Progenitor cell of endocrine pancreas (in vitro differentiated cells): ENCODE measurements at places on chromosomes 13 and 19. TPM values are rescaled to one million over a fixed set of nuclear protein-coding genes. Genes with fewer than 3 reads are reported as not detected.

ILF3 gene
- 761 and 784 TPM in 2 replicates for total RNA-seq

SOX21 gene
- 44.7 and 61.1 TPM in 2 replicates for total RNA-seq

ASPDH gene
- total RNA-seq = not detected in 2 replicates

PDX1 gene
- 260 and 303 TPM in 2 replicates for total RNA-seq

SLC27A5 gene
- total RNA-seq = 9.4 and 9.9 TPM in 2 replicates

RFPL4AL1 gene
- total RNA-seq = not detected in 2 replicates

MBOAT7 gene
- 91.5 and 99.1 TPM in 2 replicates for total RNA-seq

FPR1 gene
- total RNA-seq = not detected in 2 replicates

SCGB2B2 gene
- total RNA-seq = 0.47 and 0.84 TPM in 2 replicates

ATP8A2 gene
- total RNA-seq = 0.38 and 0.49 TPM in 2 replicates

- peaks cover 4% of the 10 kb centered on the region for H3K27me3 ChIP-seq
- no peak for DNase-seq
- H3K4me3 ChIP-seq = no peak overlapping the region
- H3K4me1 ChIP-seq = no peaks in the 10 kb centered on the region
- no peak overlapping the region for H3K27ac ChIP-seq
Observed at GRCh38 chr19:41344162-41344561, 9.6 kb downstream of the TGFB1 start.

- no peak for DNase-seq
- no peak overlapping the region for H3K4me3 ChIP-seq
- no peak overlapping the region for H3K27ac ChIP-seq
- H3K27me3 ChIP-seq = peaks cover 26% of the 10 kb centered on the region
Observed at GRCh38 chr19:31144075-31144870, 205.0 kb downstream of the TSHZ3 start.

- no peak overlapping the region for H3K27ac ChIP-seq
- no peaks in the 10 kb centered on the region for H3K27me3 ChIP-seq
- H3K4me3 ChIP-seq = no peak overlapping the region
Observed at GRCh38 chr13:97438856-97439595, 5.1 kb downstream of the RAP2A start.

- no peak overlapping the region for H3K27ac ChIP-seq
- H3K4me1 ChIP-seq = peaks cover 5% of the 10 kb centered on the region
- H3K27me3 ChIP-seq = peaks cover 8% of the 10 kb centered on the region
- H3K36me3 ChIP-seq = no peaks in the 10 kb centered on the region
- no peak overlapping the region for H3K4me3 ChIP-seq
Observed at GRCh38 chr13:51286135-51287002, 53.1 kb upstream of the SERPINE3 start.

DNA sequence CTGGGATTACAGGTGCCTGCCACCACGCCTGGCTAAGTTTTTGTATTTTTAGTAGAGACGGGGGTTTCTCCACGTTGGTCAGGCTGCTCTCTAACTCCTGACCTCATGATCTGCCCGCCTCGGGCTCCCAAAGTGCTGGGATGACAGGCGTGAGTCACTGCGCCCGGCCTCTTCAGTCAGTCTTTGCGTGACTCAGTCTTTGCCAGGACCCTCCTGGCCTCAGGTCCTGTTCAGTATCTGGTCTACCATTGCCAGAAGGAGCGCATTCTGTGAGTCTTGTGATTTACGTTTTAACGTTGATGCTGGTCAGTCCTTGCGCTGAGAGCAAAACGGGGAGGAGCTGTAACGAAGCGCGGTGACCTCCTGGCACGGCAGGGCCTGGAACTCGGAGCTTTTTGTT, 7.6 kb upstream of the HMG20B start:
- no peaks in the 10 kb centered on the region for H3K36me3 ChIP-seq
- H3K4me1 ChIP-seq = no peaks in the 10 kb centered on the region
- no peaks in the 10 kb centered on the region for H3K27me3 ChIP-seq
- DNase-seq = no peak

DNA sequence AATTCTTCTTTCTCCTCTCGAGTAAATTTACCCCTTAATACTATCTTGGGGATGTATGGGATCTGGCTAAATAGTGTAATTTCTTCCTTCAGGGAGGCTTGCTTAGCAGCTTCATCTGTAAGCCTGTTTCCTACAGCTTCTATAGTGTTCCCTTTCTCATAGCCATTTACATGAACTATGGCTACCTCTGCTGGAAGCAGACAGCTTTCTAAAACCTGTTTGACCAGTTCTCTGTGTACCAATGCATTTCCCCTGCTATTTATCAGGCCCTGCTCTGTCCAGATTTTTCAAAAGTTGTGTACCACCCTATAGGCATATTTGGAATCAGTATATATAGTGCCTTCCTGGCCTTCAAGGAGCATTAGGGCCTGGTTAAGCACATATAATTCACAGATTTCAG, 113.6 kb upstream of the PCDH9 start:
- H3K4me3 ChIP-seq = no peak overlapping the region
- no peak for DNase-seq
- no peaks in the 10 kb centered on the region for H3K27me3 ChIP-seq
- peaks cover 1% of the 10 kb centered on the region for H3K36me3 ChIP-seq
- H3K4me1 ChIP-seq = peaks cover 9% of the 10 kb centered on the region
- H3K27ac ChIP-seq = peak overlapping the region; percentile 81

DNA sequence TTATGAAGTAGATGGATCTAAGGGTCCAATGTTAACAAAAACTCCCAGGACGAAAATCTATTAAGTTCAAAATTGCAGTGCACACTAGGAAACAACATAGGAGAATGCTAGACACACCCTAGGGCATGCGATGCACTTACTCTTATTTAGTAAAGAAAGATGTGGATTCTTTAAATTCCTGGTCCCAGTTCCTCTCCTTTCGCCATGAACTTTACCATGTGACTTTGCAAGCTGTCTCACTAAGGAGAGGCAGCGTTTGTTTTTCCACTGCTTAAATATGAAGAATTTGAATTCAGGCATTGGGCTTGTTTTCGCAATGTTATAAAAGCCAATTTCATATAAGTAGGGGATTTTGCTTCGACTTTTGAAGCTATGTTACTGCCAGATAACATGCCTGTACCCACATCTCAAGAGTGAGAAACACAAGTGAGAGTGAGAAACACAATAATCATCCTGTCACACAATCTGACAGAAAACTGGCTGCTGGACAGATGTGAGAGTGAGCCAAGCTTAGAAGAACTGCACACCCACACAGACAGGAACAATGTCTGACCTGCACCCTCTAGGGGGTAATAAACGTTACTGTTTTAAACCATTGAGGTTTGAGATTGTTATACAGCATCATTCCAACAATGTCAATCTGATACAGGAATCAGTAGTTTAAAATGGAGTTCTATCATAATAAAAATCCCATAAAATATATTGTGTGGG, 1308.4 kb downstream of the SLITRK5 start:
- DNase-seq = no peak
- H3K27ac ChIP-seq = no peak overlapping the region
- no peaks in the 10 kb centered on the region for H3K4me1 ChIP-seq
- no peak overlapping the region for H3K4me3 ChIP-seq
- no peaks in the 10 kb centered on the region for H3K27me3 ChIP-seq

GRCh38 chr13:108917581-108917980, 288.2 kb downstream of the MYO16 start:
- no peaks in the 10 kb centered on the region for H3K27me3 ChIP-seq
- no peak overlapping the region for H3K4me3 ChIP-seq
- peaks cover 45% of the 10 kb centered on the region for H3K4me1 ChIP-seq
- no peak for DNase-seq

- no peaks in the 10 kb centered on the region for H3K36me3 ChIP-seq
- no peaks in the 10 kb centered on the region for H3K4me1 ChIP-seq
- H3K27me3 ChIP-seq = no peaks in the 10 kb centered on the region
- H3K27ac ChIP-seq = no peak overlapping the region
Observed at GRCh38 chr13:89163096-89163495, 1491.9 kb downstream of the SLITRK5 start.

GRCh38 chr13:72230131-72230530, 363.1 kb upstream of the DACH1 start:
- H3K4me3 ChIP-seq = no peak overlapping the region
- H3K27me3 ChIP-seq = peaks cover 4% of the 10 kb centered on the region
- no peak overlapping the region for H3K27ac ChIP-seq
- no peak for DNase-seq

GRCh38 chr19:11288349-11288748, 7.6 kb upstream of the TSPAN16 start:
- H3K4me3 ChIP-seq = no peak overlapping the region
- H3K27me3 ChIP-seq = peaks cover 3% of the 10 kb centered on the region
- no peak for DNase-seq
- H3K27ac ChIP-seq = no peak overlapping the region

- no peaks in the 10 kb centered on the region for H3K4me1 ChIP-seq
- no peak overlapping the region for H3K4me3 ChIP-seq
- H3K36me3 ChIP-seq = no peaks in the 10 kb centered on the region
- peaks cover 3% of the 10 kb centered on the region for H3K27me3 ChIP-seq
- DNase-seq = no peak
- no peak overlapping the region for H3K27ac ChIP-seq
Observed at GRCh38 chr13:46995874-46996273, 99.0 kb upstream of the HTR2A start.

- H3K27me3 ChIP-seq = no peaks in the 10 kb centered on the region
- peaks cover 80% of the 10 kb centered on the region for H3K36me3 ChIP-seq
- no peak overlapping the region for H3K4me3 ChIP-seq
Observed at GRCh38 chr19:9413240-9413954, 22.0 kb downstream of the ZNF266 start.

- H3K27me3 ChIP-seq = no peaks in the 10 kb centered on the region
- no peak overlapping the region for H3K4me3 ChIP-seq
- H3K4me1 ChIP-seq = peaks cover 2% of the 10 kb centered on the region
- H3K27ac ChIP-seq = no peak overlapping the region
Observed at GRCh38 chr13:113901231-113901630, 37.4 kb upstream of the GAS6 start.

GRCh38 chr13:48437371-48437770, 24.5 kb upstream of the LPAR6 start:
- H3K4me1 ChIP-seq = peaks cover 14% of the 10 kb centered on the region
- H3K27ac ChIP-seq = no peak overlapping the region
- H3K36me3 ChIP-seq = peaks cover 3% of the 10 kb centered on the region
- H3K4me3 ChIP-seq = no peak overlapping the region

DNA sequence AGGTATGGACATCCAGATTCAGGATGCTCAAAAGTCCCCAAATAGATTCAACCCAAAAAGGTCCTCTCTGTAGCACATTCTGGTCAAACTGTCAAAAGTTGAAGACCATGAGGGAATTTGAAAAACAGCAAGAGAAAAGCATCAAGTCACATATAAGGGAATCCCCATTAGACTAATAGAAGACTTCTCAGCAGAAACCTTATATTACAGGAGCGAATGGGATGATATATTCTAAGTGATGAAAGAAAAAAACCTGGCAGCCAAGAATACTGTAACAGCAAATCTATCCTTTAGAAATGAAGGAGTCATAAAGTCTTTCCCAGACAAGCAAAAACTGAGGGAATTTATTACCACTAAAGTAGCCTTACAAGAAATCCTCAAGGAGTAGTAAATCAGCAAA, 29.7 kb downstream of the FXYD5 start:
- no peaks in the 10 kb centered on the region for H3K4me1 ChIP-seq
- DNase-seq = no peak
- no peak overlapping the region for H3K27ac ChIP-seq
- H3K36me3 ChIP-seq = no peaks in the 10 kb centered on the region
- peaks cover 17% of the 10 kb centered on the region for H3K27me3 ChIP-seq

- no peaks in the 10 kb centered on the region for H3K27me3 ChIP-seq
- H3K4me3 ChIP-seq = peak overlapping the region; percentile 88
- peaks cover 4% of the 10 kb centered on the region for H3K36me3 ChIP-seq
- DNase-seq = no peak
- peaks cover 22% of the 10 kb centered on the region for H3K4me1 ChIP-seq
- peak overlapping the region; percentile 94 for H3K27ac ChIP-seq
Observed at GRCh38 chr19:38975861-38976271, 324 bp upstream of the FBXO17 start.

DNA sequence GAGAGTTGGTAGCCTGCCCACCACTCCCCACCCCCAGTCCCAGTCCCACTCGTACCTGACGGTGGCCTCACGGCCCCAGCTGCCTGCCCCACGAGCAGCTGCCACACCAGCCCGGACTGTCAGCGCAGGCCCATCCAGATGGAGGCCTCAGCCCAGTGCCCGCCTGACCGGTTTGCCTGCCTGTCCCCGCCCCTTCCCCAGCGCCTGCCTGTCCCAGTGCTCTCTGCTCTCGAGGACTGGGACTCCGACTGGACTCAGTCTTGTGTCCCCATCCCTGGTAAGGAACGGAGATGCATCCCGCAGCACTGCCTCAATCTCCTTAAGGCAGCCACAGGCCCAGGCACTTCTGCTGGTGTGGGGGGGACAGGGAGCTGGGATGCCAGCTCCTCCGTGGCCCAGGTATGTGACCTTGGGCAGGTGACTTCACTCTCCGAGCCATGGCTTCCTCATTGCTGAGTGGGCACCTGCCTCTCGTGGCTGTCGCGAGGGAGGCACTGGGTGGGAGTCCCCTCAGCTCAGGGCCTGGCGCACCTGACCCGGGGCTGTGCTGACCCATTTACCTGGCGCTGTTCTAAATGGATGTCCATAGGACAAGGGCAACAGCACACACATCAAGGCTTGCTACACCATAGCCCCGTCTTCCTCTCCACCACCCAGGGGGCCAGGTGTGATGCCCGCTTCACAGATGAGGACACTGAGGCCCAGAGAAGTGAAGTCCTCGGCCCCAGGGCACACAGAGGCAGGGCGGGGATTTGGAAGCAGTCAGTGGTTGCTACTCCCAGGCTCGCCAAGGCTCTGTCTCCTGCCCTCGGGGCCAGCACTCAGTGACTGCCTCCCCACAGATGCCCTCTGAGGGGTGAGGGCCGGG, at the start of gene NKPD1:
Gene NKPD1, minus strand, starts transcription at position 113 of the 868 bp plus-strand sequence. CDS start 832 bp downstream, outside the sequence.
- H3K4me1 ChIP-seq = peaks cover 9% of the 10 kb centered on the region
- no peak within 1 kb of the TSS for H3K4me3 ChIP-seq

GRCh38 chr19:18833849-18834643, 2.3 kb downstream of the UPF1 start:
- peak overlapping the region; percentile 100 for H3K27ac ChIP-seq
- peaks cover 7% of the 10 kb centered on the region for H3K36me3 ChIP-seq
- no peak for DNase-seq
- H3K4me3 ChIP-seq = peak overlapping the region; percentile 92
- peaks cover 35% of the 10 kb centered on the region for H3K4me1 ChIP-seq

DNA sequence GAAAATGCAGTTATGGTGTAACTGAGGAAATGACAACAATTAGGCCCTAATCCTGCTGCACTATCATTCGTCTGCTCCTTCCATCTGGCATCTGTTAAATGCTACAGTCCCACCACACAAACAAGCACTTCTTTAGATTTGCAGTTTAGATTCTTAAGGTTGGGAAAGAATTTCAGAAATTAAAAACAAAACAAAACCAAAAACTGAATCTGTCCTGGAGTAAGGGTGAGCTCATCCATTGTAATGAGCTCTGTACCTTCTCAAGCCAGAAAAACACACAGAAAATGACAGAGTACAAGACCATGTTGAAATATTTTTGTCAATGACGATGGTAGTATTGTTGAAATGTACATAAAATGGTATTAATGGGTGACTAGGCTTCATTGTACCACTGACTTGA, 28.3 kb downstream of the SMAD9 start:
- H3K27ac ChIP-seq = peak overlapping the region; percentile 77
- no peak for DNase-seq
- peaks cover 5% of the 10 kb centered on the region for H3K36me3 ChIP-seq
- H3K4me1 ChIP-seq = peaks cover 45% of the 10 kb centered on the region

DNA sequence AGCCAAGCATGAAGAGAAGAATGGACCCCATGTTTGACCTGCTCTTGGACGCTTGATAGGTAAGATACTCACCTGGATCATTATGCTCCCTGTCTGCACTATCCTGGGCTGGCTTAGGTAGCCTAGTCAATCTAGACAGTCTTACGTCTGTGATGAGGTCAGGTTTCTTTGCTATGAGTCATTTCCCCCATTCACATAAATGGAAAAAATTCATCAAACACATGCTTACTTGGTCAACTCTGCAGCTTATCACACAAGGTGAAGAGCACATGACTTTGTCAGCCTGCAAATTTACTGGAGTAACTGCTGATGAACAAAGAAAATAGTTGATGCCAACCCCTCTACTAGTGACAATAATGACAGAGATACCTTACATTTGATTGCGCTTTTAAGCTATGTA, 170.0 kb downstream of the NUFIP1 start:
- DNase-seq = no peak
- peaks cover 12% of the 10 kb centered on the region for H3K4me1 ChIP-seq
- H3K27ac ChIP-seq = no peak overlapping the region
